Placental pericyte (primary cell): ENCODE measurements at places on chromosomes 16 and 17. TPM values are rescaled to one million over a fixed set of nuclear protein-coding genes. Genes with fewer than 3 reads are reported as not detected.

The SLC5A11 gene
- 0.14 TPM in 1 of 2 replicates, not detected in the other for total RNA-seq

The CHAD gene
- not detected in 2 replicates for total RNA-seq

The KRT28 gene
- total RNA-seq: not detected in 2 replicates

The SCNN1G gene
- total RNA-seq: not detected in 2 replicates

The MYO15A gene
- total RNA-seq: 0.44 and 0.72 TPM in 2 replicates
